Activated CD4-positive, CD25-positive, alpha-beta regulatory T cell treated with anti-CD3 and anti-CD28 coated beads, Interleukin-2, amount 50 U/mL, for 16 hours (primary cell): ENCODE measurements at places on chromosomes 3 and 15.

- DNase-seq = no peak
Measured at GRCh38 chr3:38164643-38164951, 740 bp upstream of the OXSR1 start.

- peak; percentile 35 for DNase-seq
Measured at GRCh38 chr3:128497305-128498126, 4.5 kb upstream of the GATA2 start.

DNA sequence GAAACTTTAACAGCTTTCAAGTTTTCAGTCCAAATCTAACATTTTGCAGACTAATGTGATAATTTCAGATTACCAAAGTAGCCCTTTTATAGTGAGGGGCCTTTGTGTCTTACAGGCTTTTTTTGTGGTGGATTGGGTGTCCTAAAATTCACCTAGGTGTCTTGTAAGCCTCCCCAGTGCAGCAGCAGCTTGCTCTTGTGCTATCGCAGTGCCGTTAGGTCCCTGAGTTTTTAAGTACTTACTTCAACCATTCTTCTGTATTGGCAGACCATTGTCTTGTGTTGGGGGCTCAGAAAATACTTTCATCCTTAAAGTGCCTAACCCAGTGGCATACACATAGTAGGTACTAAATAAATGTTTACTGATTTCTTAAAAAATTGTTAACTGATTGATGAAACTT lies 2.1 kb downstream of the PDE8A start:
- DNase-seq = no peak

GRCh38 chr15:43412096-43412495 lies 41.2 kb downstream of the TUBGCP4 start:
- DNase-seq = no peak

DNA sequence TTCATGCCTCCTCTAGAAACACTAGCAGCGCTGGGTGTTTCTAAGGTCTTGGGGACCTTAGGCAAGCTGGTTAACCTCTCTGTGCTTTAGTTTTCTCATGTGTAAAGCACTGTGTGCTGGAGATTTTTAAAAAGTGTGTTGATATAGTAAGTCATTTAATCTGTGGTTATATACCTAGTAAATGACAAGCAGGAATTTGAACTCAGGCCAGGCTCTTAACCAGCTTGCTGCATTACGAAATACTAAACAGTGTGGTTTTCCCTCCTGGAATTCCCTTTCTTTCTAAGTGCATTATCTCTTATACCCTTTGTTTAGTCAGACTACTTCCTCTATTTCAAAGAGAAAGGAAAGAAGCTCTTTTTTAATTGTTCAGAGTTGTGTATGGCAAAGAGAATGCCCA lies 26.5 kb downstream of the NEO1 start:
- DNase-seq = no peak

- DNase-seq = no peak
Measured at GRCh38 chr15:91116113-91117067, 16.3 kb downstream of the SV2B start.

DNA sequence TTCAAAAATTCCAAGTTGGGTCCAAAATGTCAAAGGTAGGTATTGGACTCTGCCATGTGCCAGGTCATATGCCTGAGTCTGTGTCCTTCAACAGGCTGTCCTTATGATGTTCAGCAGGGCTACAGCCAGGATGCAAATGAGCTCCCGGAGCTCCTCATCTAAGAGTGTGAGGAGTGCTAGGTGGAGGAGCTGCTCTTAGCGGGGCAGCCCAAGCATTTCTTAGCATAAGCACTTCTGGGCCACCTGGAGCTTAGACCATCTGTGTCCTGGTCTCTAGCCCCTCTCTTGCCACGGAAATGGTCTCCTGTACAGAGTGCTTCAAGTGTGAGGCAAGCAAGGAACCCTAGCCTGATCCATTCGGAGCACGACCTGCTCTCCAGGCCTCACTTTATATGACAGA lies 64.6 kb upstream of the PRR23C start:
- no peak for DNase-seq

- no peak for DNase-seq
Measured at GRCh38 chr3:37852097-37852496, 9.6 kb upstream of the CTDSPL start.

- DNase-seq = no peak
Measured at GRCh38 chr15:29670998-29671981, 151.0 kb downstream of the TJP1 start.

GRCh38 chr15:53193149-53193548 lies 403.0 kb upstream of the ONECUT1 start:
- no peak for DNase-seq

GRCh38 chr15:60576515-60576914 lies 97.6 kb upstream of the ICE2 start:
- DNase-seq = no peak

DNA sequence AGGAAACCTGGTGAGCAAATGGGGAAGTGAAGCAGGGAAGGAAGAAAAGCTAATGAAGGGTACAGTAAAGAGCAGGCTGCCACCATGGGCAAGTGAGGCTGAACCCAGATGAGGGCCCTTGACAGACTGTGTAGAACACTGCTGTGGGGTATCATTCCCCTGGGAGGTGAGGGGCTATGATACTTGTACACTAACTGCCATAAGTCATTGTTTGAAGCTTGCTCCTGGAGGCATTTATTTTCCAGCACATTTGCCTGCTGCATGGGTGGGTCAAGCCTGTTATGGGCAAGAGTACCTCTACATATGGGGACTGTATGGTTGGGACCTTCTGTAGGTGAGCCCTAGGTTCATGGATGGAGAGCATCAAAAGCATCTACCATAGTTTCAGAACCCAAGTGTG lies 57.4 kb downstream of the POMGNT2 start:
- DNase-seq = no peak

DNA sequence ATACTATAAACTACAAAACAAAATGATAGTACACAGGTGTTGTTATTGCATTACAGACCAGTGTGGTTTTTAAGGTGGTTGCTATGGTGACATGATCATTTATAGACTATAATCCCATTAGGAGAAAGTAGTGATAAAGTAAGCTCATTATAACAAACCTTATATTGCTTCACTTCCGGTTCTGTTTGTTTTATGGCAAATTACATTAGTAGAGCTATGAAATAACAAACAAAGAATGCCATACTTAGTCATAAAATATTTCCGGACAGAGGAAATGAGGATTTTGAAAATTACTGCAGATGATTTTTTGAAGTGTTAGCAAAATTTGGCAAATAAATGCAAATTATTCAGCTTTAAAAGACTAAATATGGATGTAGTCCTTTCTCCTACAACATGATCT lies 640.4 kb upstream of the ARPP21 start:
- no peak for DNase-seq

DNA sequence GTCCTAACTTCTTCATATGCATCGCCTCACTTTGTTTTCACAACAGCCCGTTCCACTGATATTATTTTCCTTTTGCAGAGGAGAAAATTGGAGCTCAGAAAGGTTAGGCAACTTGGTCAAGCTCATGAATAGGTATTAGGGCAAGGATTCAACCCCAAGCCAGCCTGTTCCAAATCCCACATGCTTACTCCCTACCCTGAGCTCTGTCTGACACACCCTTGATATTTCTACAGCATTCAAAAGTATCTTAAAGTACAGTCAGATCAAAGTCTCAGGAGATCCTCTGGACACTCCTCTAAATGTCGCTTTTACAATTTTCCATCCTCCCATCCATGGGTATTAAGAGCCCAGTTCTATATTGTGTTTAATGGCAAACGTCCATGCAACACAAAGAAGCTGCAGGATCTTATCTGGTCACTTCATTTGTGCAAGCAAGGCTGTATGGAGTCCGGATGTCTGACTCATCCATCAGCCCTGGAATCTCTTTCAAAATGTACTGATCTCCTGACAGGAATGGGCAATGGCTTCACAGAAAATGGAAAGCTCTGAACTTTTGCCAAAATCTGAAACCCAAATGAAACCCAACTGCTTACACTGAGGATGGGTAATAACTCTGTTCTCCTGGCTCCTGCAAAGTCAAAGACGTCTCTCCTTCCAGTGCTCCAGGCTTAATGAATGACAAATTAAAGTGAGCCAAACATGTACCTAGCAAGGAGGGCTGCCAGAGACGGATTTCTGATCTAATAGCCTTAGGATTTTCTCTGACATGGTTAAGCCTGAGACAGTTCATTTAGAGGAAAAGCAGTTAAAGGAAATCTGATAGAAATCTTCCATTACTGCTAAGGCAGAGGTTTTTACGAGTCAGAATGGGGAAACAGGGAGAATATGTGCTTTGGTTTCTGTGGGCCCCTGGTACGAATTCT lies 230.9 kb upstream of the RORA start:
- no peak for DNase-seq

DNA sequence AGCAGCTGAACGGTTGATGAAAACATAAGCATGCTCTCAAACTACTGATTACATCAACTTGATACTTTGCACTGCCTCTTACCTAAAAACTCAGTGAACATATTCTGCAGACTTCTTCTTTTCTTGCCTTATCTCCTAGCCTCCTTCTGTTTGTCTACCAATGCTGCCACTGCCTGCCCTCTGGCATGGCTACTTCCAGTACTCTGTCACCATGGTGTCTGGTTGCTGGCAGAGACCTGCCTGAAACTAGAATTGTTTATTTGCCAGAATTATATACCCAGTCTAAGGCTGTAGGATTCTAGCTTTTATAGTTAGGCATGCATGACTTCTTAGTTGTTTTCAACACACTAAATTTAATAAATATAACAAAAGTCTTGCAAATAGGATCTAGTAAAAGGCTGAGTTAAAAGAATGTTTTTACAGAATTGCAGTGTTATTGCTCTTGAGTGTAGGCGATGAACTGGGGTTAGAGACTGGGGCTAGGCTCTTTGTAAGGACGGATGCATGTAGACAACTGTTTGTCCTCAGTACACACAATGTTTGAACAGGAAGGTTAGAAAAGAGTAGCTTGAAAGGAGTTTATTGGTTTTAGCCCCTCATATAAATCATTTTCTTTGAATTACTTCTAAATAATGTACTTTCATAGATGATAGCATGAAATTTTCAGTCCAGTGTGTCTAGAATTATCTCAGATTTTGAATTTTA lies 116.3 kb downstream of the KCNAB1 start:
- DNase-seq = no peak

DNA sequence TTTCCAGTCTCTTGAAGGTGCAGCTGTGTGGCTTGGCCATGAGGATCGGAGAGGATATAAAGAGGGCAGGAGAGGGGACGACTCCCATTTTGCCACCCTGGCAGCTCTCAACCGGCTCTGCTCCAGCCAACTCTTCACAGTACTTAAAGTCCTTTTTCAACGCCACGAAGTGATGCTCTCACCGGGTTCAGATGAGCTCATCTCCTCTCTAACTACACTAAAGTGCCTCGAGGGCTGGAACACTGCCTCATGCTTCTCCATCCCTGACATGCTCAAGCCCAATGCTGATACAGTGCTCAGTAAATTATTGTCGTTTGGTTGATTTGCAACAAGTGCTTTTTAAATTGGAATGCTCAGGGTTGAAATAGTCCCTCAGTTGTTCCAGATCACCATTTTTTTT lies 97.8 kb downstream of the GTPBP8 start:
- no peak for DNase-seq

DNA sequence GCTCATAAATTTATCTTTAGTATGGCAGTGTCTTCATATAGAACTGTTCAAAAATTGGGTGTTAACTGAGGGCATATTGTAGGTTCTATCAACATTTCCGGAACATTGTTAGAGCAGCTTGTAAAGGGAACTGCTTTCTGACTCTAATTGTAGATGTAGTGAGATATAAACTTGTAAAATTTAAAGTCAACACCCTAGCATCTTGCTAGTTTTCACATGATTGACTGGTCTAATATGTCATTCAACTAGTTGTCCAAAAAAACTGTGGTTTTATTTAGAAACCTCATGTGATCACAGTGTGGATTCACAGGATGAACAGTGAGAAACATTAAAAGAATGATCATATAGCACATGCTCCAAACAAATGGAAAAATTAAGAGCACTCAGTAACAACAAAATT lies 607.4 kb downstream of the ROBO1 start:
- no peak for DNase-seq

DNA sequence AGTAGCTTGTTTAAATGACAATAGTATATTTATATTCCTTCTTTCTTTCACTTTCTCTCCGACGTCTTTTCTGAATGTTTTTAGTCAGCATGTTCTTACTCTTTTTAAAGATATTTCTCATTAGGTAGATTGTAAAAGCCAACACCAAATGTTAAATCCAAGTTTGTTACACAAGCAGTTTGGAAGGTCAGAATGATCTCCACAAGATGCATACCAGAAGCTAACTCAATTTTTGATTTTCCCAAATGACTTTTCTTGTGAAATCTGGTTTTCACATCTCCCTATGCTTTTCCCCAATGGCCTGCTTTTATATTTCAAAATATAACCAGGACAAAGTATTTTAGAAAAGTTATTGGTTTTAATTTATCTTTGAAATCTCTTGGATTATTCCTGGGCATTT lies 49.7 kb upstream of the TPRG1 start:
- no peak for DNase-seq

DNA sequence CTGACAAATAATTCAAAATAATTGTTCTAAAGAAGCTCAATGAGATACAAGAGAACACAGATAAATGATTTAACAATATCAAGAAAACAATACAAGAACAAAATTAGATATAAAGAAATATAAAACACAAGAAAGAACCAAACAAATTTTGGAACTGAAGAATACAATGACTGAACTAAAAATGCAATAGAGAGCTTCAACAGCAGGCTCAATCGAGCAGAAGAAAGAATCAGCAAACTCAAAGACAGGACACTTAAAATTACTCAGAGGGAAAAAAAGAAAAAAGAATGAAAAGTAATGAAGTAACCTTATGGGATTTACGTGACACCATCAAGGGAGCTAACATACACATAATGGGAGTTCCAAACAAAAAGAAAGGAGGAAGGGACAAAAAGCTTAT lies 32.1 kb downstream of the CCDC54 start:
- DNase-seq = no peak

DNA sequence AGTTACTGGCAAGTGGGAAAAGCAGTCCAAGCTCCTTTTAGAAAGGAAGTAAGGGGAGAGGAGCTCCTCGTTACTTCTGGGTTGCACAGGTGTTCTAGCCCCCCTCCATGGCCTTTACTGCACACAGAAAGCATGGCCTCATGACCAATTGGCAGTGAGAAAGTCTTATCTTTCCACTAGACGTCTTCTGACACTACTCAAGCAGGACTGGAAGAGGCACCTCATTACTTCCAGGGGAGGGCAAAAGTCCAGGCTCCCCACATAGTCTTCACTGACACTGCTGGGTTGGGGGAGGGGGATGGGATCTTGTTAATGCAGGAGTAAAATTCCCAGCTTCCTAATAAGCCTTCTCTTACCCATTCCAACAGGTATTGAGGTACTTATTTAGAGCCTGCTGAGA lies 27.6 kb upstream of the TM2D3 start:
- DNase-seq = no peak
